Sigmoid colon (tissue), 7 donors: ENCODE measurements at places on chromosomes 7 and 10. TPM values are rescaled to one million over a fixed set of nuclear protein-coding genes. Genes with fewer than 3 reads are reported as not detected.

DNA sequence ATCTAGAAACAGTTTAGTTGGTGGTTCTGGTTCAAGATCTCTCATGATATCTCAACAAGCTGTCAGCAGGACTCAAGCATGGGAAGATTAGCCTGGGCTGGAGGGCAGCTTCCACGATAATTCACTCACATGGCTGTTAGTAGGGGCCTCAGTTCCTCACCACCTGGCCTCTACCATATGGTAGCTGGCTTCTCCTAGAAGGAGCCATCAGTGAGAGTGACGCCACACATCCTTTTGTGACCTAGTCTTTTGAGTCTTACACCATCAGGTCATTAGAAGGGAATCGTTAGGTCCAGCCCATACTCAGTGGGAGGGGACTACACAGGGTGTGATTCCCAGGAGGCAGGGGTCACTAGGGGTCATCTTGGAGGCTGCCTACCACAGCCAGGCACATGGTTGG is 239.3 kb upstream of the PLPP4 start:
- DNase-seq, result no peak

DNA sequence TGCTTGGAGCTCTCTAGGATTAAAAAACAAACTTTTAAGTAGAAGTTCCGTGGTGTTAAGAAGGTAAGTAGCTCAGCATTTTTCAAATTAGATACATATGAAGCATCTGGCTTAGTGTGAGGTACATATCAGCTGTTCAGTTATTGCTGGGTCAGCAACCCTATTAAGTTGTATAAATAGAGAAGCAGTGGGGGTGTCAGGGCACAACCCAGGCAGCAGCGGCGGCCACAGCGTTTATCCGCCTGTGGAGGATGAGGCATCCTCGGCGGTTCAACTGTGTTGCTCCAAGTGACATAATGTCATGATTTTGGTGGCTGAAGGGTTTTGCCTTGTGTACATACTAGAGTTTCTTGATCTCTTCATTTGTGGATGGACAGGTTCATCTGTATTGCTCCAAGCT is 54.6 kb upstream of the KIF5B start:
- no peak for DNase-seq

GRCh38 chr7:155842496-155843265 is 30.4 kb upstream of the SHH start:
- DNase-seq, result peak; percentile 47

- DNase-seq, result peak; percentile 58
Measured at GRCh38 chr10:5565671-5566581, 41.2 kb downstream of the CALML3 start.

The GPC2 gene
- total RNA-seq, result 0.71 TPM

The CADPS2 gene
- 10.0 TPM for total RNA-seq

The DYNC1I1 gene
- 65.2 TPM for total RNA-seq

- no peak for DNase-seq
Measured at GRCh38 chr7:134045716-134046115, 81.4 kb upstream of the LRGUK start.

- DNase-seq, result no peak
Measured at GRCh38 chr10:6083523-6084475, 5.0 kb upstream of the RBM17 start.

GRCh38 chr7:7568553-7568952 is 1.9 kb downstream of the MIOS start:
- no peak for DNase-seq

- no peak for DNase-seq
Measured at GRCh38 chr10:75115137-75115536, 3.7 kb downstream of the SAMD8 start.

DNA sequence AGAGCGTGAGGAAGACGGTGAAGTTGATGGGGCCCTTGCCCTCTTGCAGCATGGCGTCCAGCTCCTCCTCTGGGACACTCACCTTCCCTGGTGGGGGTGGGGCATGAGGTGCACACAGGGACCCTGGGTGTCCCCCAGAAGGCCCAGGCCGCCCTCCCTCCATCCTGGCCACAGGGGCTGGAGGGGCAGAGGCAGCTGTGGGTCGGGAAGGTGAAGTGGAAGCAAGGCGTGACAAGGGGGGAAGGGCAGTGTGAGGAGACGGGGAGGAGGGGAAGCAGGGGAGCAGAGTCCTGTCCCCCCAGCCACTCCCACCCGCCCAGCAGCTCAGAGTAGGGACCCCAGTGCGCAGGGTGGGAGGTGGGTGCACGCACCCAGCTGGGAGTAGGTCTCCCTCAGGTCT is 791 bp downstream of the MYL7 start:
- peak; percentile 53 for DNase-seq

DNA sequence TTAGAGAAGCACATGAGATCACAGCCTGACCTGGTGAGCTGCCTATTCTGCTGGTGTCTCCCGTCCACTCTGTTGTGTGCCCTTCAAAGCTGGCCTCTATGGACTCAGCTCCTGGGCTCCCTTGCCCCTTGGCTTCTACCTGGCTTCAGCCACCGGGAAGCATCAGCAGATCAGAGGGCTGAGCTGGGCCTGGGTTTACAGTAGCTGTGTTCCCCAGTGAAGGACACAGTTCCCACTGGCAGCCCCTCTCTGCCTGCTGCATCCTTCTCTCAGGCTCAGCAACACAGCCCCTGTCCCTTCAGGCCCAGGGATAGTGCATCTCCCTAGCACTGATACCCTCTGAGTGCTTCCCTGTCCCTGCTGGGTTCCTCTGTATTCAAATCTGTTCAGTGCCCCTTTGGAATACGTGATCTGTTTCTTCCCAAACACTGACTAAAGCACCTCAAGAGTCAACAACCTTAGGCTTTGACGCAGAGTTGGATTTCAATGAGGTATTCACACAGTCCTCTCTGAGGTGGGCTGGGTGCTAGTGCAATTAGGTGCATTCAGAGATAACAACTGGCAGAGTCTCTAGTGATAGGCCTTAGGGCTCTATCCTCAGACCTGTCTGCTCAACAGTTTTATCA is 109.8 kb downstream of the GRID1 start:
- no peak for DNase-seq

The OR2A1 gene
- total RNA-seq, result 0.16 TPM

The LOXL4 gene
- 15.8 TPM for total RNA-seq

- DNase-seq, result no peak
Measured at GRCh38 chr10:72886621-72887020, 6.9 kb upstream of the OIT3 start.

GRCh38 chr10:119821182-119821581 is 51.5 kb downstream of the MCMBP start:
- DNase-seq, result no peak

DNA sequence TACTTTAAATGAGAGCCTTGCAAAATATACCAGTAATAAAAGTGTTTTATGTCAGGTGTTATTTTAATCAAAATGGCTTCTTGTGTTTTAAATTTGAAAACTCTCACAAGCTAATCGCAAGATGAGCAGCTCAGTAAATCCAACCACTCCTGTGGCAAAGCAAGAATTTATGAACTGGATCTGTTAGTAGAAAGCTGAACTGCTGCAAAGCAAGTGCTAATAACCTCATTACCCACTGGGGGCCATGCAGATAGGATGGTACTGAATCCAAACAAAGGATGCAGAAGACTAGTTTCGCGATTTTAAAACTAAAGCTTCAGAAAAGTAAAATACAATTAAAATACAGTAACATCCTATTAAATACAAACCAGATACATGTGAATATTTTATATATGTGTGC is 468.0 kb downstream of the PARD3 start:
- no peak for DNase-seq

DNA sequence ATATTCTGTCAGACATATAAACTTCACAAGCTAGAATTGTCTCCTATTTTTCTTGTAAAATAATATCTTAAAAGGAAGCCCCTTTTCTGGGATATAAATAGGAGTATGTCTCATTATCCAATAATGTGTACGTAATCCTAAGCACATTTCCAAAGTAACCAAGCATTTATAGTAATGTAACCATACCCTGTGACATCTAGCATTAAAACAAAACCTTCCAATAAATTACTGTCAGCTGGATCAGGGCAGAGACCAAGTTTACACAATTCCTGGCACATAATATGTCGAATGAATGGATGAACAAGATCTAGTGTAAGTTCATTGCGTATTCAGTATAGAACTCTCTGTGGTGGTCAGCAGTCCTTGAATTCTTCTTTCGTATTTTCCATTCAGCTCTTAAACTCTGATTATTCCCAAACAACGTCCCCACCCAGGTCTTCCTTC is 14.3 kb downstream of the CPED1 start:
- DNase-seq, result no peak

The PTPRN2 gene
- total RNA-seq, result 5.8 TPM

The MEIG1 gene
- not detected for total RNA-seq

DNA sequence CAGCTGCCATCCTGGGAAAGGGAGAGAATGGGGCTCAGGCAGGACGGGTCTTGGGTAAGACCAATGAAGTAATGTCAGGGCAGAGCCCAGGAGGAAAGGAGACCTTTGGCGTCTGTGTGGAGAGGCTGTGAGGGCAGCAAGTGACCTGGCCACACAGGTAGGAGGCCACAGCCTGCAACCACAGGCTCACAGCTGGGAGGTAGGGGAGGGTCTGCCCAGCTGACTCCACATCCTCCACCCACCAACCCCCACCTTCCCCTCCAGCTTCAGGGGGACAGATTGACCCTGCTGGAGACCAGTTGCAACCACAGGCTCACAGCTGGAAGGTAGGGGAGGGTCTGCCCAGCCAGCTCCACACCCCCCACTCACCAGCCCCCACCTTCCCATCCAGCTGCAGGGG is 262.2 kb upstream of the TCERG1L start:
- DNase-seq, result no peak

The SHTN1 gene
- total RNA-seq, result 5.8 TPM

- DNase-seq, result no peak
Measured at GRCh38 chr10:44415121-44415520, 30.2 kb upstream of the CXCL12 start.

DNA sequence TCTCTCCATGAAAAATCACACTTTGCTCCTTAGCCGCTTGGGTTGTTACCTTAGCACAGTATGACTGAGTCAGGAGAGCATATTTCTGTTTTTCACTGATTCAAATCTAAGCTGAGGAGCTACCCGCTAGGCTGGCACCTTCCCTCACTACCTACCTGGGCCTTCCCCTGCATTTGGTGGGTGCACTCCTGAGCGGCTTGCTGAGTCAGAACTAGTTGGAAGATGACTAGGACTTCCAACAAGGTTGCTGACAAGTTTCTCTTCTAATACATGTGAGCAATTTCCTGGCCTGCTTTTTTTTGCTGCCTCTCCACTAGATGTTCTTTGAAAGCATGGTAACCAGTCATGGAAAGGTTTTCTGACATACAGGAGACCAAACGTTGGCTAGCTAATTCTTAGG is 43.8 kb upstream of the SEC61G start:
- no peak for DNase-seq

DNA sequence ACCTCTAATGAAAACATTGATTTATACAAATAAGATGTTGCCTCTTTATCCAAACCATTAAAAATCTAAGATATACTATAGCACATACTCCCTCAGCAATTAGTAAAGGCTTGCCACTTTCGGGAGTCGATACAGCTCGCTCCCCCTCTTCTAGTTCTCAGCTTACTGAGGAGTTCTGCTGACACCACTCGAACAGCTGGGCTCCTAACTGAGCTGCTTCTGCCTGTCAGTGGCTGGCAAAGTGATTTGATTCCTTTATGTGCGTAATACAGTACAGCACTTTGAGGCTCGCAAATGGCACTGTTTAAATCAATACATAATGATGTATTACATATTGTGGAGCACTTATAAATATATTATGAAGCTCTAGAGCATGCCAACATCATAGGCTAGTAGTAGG is 241.8 kb downstream of the CREB5 start:
- no peak for DNase-seq

The ASB10 gene
- not detected for total RNA-seq

The AGAP9 gene
- 5.4 TPM for total RNA-seq

The UNC5B gene
- 1.4 TPM for total RNA-seq

GRCh38 chr7:445020-445419 is 74.6 kb downstream of the PDGFA start:
- DNase-seq, result no peak

DNA sequence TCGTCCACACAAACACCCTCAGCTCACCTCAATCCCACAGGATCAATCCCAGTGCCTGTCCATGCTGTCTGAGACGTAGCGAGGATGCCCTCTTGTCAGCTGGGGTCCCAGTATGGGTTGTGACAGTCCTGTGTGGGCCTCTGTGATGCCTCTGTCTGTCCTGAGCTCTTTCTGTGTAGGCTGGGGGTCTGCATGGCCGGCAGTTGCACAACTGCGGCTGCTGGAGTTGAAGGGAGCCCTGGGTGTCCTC is 12.4 kb downstream of the ANTXRL start:
- DNase-seq, result no peak

The MMRN2 gene
- 13.3 TPM for total RNA-seq

DNA sequence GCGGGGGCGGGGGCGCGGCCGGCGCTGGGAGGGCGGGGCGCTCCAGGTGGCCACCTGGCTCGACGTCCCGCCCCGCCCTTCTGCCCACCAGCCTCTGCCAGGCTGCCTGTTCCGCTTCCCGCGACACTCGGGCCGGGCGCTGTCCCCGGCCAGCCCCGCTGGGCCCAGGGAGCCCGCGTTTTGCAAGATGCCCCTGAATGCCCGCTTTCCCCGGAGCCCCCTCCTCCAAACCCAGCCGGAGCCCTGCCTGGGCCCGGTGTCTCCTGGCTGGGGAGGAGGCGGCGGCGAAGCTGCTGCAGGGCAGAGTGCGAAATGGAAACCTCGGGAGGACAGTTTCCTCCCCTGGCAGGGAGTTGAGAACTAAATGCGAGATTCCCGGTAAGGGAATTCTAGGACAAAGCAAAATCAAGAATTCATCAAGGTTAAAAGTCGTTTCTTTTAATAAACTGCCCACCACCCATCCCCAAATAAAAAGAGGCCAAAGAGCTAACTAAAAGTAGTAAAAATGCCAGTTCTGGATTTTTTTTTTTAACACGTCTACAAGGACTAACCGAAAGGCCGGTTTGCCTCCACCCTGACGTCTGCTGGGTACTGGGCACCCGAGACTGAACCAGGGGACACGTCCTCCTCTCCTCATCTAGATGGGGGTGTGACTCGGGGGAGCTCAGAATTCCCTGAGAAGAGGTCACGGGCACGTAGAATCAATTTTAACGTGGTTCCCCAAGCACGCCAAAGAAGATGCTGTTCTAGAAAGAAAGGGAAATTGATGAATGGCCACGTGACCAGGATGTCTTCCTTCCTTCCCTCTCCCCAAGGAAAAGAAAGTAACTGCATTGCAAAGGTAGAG is 200.4 kb upstream of the NFE2L3 start:
- peak; percentile 66 for DNase-seq

DNA sequence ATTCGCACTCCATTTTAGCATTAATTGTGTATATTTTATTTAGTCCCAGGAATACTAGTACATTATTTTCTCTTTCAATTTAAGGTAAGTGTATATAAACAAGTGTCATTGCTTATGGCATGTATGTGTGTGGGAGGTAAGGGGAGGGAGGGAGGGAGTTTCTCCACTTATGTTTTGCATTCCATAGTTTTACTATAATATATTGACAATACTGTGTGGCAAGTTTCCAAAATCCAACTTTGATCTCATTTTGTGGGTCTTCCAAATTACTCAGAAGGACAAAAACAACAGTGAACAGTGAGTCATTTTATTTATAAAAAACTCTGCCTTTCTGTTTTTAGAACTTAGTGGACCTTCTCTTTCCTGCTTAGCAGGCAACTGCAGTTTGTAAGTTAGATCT is 102.3 kb upstream of the SEMA3E start:
- no peak for DNase-seq
